Stimulated activated CD4-positive, alpha-beta T cell treated with anti-CD3 and anti-CD28 coated beads, Interleukin-2, amount 100 ng/mL, for 4 hours (primary cell): ENCODE measurements at places on chromosomes 2 and 18.

DNA sequence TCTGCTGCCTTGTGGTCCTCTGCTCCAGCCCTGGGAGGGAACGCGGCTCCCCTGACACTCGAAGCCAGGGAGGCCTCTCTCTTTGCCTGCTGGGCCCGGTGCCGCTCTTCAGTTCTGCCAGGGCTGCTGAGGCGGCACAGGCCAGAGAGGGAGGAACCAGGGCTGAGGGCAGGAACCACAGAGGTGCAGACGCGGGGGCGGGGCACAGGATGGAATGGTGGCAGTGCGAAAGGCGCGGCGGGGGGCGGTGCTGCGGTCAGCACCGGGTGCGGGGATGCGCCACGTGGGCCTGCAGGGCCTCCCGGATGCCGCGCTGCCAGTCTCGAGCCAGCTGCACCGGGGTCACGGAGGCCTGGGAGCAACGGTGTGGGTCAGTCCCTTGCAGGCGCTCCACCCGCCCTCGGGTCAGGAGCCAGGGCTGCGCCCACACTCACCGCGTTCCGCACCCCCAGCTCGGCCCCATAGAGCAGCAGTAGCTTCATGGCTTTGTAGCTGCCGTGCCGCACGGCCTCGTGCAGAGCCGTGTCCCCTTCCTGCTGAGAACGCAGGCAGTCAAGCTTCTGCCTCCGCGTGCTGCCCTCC lies 4.4 kb downstream of the ANKRD23 start:
- peak; percentile 66 for DNase-seq

GRCh38 chr2:223856584-223856983 lies 19.2 kb upstream of the AP1S3 start:
- DNase-seq: no peak

GRCh38 chr2:171687287-171688128 lies at the start of gene DYNC1I2:
TSS of gene DYNC1I2 (plus strand) at chr2:171687469. CDS start at chr2:171690156, 2,687 bp downstream.
- DNase-seq: peak; percentile 53

DNA sequence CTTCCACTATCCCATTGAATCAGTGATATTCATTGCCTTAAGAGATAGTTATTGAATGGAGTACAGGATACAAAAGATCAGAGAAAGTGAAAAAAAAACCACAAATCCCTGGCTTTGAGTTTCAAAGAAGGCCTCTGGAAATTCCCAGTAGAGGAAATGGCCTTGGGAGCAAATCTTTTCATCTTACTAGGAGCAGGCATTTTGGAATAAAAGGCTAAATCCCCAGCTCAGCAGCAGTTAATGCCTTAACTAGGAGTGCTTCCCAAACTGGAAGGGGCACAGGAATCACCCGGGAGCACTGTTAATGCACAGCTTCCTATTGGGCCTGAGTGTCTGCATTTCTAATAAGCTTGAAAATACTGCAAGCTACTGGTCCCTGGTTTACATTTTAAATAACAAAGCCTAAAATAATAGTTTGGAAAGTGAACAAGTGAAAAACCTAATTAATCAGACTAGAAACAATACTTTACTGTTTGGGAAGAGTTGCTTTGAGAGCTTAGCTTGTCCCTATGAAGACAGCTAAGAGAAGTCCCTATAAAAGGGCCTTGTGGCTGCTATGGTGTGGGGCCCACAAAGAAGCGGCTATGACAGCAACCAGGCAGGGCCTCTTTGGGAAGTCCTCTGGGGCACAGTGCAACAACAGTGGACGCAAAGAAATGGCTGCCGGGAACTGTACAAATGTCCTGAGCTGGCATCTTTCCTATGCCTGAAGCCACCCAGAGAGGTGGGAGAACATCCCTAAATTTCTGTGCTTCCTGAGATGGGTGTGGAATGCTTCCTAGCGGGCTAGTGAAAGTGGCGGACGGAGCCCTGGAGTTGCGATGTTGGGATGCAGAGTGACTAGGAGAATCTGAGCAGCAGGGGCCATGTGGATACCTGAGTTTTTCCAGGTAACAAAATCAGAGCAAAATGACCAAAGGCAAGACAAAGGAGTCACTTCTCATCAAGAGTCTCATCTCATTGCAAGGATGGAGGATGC lies 117.1 kb upstream of the KLHL14 start:
- DNase-seq: no peak

DNA sequence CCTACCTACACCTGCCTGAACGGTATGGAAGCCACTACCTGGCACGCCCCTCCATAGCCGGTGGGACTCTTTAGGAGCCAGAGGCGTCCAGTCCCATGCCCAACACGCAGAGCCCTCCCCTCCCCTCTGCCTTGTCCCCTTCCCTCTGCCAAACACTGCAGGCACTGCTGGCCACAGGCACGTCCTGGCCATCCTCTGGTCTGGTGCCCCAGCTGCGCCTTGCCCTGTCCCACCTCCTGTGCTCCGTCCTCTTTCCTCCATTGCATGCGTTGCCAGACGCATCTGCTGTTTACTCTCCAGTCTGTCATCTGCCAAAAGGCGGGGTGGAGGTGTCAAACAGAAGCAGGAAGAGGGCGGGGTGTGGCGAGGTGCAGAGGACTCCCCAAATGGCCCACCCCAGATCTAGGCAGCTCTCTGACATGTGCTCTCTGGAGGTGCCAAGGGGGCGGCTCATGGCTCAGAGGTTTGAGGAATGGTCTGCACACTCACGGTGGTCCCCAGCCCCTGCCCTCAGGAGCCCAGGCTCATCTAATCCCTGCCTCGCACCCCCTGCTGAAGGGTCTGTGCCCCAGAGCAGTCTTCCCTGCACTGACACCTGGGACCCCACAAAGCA lies 45.1 kb downstream of the HS6ST1 start:
- no peak for DNase-seq

- DNase-seq: no peak
These were observed 66.8 kb upstream of the MC2R start for GRCh38 chr18:13982126-13982525.

- no peak for DNase-seq
These were observed 92.4 kb downstream of the GLI2 start for GRCh38 chr2:120828066-120828465.

- DNase-seq: no peak
These were observed 21.2 kb upstream of the LAPTM4A start for GRCh38 chr2:20072436-20073158.

DNA sequence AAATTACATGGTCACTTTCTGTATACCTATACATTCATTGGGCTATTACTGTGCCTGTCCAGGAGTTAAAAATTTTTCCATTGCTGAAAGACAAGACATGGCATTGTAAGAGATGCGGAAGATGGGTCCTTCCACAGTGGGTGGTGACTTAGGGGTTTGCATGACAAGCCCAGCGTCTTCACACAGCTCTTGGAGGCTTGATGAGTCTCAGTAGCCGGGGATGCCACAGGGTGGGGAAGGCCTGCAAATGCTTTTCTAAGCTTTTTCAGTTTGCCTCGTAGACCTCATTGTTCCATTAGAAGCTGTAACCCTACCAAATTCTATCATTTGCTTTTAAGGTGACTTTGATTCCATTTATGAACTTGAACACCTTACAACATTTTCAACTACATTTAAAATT lies 18.1 kb upstream of the MAPRE3 start:
- DNase-seq: no peak

DNA sequence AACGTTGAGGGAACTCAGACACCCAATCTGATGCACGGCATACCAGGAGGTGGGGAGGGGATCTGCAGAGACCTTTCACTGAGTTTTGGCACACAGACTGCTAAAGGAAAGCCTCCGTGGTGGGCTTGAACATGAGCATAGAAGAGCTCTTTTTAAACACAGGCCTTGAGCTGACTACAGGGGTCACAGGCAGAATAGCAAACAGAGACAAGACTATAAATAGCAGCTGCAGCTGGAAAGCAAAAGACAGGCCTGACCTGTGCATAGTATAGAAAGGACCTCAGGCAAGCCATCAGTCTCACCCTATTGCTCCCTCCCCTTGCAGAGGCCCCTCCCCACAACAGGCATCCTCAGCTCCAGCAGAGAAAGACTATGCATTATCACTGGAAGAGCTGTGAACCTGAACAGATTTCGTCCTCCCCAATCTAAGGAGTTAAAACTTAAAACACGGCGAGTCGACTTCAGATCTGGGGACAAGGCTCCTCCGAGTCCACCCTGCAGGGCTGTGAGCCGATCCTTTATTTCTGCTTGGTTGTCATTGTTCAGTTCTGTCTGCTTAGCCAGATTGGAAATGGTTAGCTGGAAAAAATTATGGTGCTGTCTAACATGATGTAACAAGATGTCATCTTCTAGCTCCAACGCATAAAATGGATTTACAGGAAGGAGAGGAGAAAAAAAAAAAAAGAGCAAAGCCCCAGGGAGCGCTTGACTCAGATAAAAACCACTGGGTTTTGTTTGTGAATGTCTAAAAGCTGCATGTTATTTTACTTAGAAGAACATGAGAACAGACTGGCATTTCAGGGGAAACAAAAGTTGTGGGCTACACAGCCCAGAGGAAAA lies 25.2 kb upstream of the LCLAT1 start:
- DNase-seq: no peak

GRCh38 chr2:29309090-29310029 lies 194.1 kb downstream of the CLIP4 start:
- peak; percentile 4 for DNase-seq

- DNase-seq: no peak
These were observed 155.2 kb downstream of the BCL2 start for GRCh38 chr18:63164396-63164795.

- no peak for DNase-seq
These were observed 56.4 kb upstream of the STPG4 start for GRCh38 chr2:47211497-47212011.

DNA sequence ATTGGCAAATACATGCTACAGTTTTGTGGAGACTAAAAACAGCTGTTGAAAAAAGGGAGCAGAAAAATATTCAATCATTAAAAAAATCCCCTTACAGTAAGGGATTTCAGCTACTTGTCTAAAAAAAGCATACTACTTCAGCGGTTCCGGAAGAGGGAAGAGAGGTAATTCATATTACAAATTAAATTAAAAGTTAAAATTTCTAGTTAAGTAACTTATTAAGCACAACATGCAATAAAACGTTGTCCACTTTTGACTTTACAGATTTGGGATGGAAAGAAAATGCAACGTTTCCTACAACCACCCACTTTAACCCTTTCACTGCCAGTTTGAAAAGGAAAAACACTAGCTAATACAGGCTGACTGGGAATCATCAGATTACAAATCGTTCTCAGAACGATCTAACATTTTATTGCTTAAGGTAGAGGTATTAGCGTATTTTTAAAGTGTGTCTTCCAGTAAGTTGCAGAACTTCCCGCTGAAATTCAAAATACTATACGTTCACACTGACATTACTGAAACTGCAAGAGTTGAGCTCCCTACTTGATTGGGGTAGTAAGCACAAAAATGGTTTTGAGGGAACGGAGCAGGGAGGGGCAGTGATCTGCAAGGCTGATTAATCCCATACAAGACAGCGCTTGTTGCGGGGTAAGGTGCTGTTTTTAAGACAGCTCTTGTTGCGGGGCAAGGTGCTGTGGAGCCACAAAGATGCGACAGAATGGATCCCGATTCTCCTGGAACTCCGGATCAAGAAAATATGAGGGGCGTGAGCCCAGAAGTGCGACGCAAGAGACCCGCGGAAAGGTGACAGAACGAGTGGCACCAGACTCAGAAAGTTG lies 743 bp downstream of the HADHA start:
- DNase-seq: no peak

GRCh38 chr2:1586251-1586922 lies 157.9 kb downstream of the PXDN start:
- DNase-seq: no peak

GRCh38 chr2:241081643-241082340 lies 20.3 kb downstream of the MTERF4 start:
- no peak for DNase-seq

DNA sequence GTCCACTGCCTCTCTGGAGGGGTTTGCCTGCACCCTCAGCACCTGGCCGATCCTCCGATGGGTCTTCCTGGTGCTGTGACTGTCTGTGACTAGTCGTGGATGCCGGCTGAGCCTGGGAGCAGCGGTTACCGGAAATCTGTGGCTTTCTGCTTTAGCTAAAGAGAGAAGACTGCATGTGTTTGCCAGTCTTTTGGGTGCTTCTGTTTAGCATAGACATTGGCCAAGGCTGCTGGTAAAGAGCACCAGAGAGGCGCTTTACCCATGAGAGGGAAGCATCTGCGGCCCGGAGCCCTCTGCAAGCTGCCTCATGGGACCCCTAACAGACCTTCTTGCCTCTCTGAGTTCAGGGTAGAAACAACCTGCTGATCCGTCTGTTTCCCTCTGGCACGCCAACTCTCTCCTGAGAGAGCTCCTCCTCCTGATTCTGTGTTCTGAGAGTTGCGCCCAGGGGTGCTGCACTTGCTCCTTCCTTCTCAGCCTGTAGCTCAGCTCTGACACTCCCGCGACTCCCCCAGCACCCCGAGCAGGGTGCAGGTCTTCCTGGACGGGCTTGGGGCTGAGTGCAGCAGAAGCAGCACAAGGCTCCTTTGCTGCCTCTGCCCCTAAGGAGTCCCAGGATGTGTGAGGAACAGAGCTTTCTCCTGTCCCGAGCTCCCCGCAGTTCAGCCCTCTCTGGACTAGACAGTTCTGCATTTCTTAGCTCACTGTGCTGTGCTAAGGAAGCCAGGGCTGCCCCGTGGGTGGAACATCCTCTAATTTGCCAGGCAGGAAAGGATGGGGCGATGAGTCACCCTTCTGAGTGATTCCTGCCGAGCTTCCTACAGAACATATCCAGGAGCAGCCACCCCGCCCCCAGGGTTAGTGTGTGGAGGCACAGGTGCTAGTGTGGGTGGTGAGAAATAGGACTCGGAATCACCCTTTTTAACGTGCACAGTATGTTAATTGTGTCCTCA lies 203.2 kb downstream of the SH3RF3 start:
- DNase-seq: no peak

DNA sequence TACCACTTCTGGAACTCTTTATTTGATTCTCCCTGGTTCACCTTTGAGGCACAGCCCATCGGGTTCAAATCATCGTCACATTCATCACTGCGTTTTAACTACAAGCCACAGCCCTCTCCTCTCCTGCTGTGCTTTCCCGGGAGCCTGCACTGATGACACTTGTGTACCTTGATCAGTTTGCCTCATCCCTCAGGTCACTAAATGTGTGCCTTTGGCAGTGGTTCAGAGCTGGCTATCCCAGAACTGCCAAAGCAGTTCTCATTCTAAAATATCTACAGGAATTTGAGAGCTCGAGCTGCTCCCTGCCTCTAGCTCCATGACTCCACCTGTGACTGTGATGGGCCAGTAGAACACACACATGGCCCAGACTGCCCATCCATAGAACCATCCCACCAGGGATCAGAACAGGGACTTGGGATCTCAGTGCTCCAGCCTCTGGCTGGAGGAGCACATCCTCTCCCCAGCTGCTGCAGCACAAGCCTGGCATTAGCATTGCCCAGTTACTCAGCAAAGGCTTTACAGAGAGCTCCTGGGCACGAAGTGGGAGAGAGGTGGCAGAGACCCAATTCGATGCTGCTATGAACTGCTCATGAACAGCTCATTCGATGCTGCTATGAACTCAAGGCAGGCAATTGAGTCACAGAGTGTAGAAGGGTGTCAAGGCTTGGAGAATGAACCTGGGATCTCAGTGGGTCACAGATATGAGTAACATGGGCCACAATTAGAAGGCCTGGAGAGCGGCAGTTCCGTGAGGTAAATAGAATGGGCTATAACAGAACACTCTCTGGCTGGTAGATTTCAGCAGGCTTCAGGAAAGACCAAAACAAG lies 41.9 kb downstream of the EVA1A start:
- DNase-seq: no peak

GRCh38 chr2:235497096-235497495 lies 3.3 kb downstream of the AGAP1 start:
- no peak for DNase-seq

GRCh38 chr18:48983793-48984437 lies 33.1 kb upstream of the SMAD7 start:
- DNase-seq: no peak
